Frontal cortex (tissue), 4 donors: ENCODE measurements at places on chromosomes 7 and 10. TPM values are rescaled to one million over a fixed set of nuclear protein-coding genes. Genes with fewer than 3 reads are reported as not detected.

DNA sequence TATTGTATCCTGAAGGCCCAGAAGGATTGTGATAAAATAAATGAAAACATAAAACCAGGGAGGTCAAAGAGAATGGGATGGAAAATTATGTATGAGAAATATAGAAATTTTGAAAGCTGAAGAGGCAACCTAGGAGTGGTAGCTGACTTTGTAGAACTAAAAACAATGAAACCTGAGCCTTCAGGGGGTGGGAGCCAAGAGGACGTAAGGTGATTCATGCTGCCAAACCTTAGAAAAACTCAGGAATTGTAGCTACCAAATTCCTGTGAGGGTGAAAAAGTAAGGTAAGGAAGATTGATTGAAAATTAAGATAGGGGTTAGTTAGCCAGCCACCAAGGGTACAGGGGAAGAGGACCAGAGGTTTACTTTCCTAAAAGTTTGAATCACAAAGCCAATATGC lies 213.2 kb downstream of the KCND2 start:
- no peak for DNase-seq

DNA sequence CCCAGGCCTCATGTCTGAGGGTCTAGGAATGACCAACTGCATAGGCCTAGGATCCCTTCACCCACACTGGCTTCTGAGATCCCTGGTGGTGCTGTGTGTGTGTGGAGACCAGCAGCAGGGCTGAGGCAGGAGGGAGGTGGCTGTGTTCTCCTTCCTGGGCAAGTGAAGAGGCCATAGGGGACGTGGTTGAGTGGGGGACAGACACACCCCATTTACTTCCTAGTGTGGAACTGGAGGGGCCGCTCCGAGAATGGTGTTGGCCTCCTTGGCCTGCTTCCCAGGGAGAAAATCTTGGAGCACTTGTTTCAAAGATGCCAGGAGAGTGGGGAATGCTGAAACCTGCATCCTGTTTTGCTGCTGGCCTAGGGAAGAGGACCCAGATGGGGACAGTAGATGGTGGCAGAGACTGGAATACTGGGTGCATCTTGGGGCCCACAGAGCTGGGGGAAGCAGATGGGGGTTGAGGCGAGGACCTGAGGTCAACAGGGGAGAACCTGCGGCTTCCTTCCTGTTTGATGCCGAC lies 19.1 kb downstream of the UBTD1 start:
- no peak for DNase-seq

DNA sequence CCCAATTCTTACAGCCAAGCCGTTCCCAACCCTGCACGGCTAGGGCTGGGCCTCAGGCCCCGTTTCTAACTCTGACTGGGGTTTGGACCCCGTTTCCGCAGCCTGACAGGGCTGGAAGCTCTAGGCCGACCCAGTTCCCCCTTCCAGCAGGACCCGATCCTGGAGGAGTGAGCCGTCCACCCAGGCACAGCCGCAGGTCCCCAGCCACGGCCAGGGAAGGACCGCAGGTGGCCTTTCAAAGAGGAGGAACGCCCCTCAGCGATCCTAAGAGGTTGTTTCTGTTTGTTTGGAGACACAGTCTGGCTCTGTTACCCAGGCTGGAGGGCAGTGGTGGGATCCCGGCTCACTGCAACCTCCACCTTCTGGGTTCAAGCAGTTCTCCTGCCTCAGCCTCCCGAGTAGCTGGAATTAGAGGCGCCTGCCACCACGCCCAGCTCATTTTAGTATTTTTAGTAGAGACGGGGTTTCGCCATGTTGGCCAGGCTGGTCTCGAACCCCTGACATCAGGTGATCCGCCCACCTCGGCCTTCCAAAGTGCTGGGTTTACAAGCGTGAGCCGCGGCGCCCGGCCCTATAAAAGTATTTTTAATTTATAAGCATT lies 778 bp upstream of the GET4 start:
- no peak for DNase-seq

DNA sequence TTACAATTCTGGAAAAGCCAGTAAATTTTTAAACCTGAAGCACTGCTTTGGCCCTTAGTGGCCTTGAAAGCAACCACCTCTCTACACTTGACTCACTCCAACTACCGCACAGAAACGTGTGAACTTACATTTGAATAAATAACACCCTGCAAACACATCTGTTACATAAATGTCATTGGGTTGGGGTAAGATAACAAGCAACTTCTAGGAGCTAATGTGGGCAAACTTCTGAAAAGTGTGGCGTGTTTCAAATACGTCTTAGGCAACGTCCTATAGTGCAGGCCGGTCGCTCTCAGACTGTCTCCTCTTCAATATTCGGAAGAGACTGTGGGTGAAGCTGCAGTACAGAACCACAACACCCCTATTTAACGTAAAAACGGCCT lies 474 bp downstream of the ORC5 start:
- DNase-seq, result peak; percentile 8

Gene HHEX
- 0.82 TPM for total RNA-seq

Gene CLDN4
- not detected for total RNA-seq
